ENCODE measurements at places on chromosomes 11 and 22.

DNA sequence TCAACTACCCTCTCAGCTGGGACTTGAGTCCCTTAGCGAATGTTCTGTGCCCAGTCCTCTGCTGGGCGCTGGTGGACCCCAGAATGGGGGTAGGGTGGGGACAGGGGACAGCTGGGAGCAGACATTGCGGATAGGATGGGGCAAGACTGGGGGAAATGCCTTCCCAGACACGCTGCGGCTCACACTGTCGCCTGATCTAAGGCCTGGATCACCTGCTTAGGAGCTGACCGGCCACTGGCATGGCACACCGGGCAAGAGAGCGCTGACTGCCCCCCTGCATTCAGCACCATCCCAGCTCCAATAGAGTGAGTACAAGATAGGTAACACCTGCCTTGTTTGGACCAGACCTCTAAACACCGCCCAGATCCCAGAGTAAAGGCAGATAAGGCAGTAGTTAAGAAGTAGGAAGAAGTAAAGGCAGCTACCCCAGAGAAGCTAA lies 1.4 kb downstream of the ARVCF start:
- no peak for DNase-seq

- DNase-seq, result no peak
Observed at GRCh38 chr11:126743628-126744027, 256.9 kb downstream of the KIRREL3 start.

DNA sequence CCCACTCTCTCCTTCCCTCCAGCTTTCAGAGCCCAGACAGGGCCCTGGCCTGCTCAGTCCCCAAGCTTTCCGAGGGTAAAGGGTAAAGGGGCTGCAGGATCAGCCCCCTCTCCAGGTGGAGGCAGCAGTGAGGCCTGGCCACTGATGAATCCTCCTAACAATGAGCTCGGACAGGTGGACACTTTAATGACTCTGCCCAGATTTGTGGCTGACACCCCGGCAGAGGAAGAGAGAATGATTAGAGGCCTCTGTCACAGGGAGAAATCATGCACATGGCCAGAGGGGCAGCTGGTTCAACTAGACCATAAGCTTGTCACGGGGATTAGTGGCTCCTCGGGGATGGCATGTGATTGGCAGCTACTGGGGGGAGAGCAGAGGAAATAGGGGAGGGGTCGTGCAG lies 587.5 kb upstream of the B3GAT1 start:
- DNase-seq, result no peak

- DNase-seq, result no peak
Observed at GRCh38 chr22:46045459-46046298, 68.7 kb upstream of the WNT7B start.

- DNase-seq, result no peak
Observed at GRCh38 chr22:46855681-46856080, 93.2 kb downstream of the TBC1D22A start.

DNA sequence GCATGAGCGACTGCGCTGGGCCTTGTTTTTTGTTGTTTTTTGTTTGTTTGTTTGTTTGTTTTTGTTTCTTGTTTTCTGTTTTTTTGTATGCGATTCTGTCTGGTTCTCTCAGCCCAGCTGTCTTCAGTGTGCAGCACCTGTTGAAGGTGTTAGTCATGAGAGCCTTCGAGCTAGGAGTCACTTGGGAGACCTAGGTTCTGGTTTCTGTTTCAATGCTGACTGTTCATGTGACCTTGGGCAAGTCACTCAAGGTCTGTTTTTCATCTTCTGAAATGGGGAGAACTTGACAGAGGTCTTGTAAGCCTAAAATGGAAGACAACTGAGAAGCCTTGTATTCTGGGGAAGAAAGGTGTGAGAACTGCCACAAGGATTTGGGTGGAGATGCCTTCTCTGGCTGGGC lies 1.8 kb downstream of the DCPS start:
- DNase-seq, result no peak

DNA sequence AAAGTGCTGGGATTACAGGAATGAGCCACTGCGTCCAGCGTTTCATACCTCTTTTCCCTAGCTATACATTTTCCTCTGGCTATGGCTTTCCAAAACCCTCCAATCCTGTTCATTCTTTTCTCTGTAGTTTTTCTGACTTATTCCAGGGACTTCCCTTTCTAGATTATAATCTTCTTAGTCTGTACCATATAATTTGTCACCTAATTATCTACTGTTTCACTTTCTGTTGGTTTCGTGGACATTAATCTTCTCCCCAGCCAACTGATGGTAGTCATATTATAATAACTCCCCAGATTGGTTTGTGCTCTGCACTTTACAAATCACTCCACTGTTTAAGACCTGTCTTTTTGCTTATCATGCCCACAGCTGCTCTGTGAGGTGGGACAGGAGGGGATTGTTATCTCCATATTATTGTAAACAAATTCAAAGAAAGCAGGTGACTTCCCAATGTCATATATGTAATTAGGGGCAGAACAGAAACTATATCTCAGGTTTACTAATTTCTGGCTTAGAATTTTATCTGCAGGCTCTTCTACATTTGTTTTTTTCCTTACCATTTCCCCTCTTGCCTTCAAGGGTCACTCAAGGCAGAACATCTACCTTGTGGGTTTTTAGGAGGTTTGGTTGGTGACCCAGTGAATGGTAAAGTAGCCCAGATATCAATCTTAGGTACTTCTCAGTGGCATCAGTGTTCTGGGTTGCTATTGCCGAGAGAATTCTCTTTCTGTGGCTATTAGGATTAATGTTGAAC lies 23.9 kb downstream of the STIM1 start:
- DNase-seq, result no peak

GRCh38 chr11:3665336-3666022 lies 5.7 kb downstream of the CHRNA10 start:
- DNase-seq, result no peak

GRCh38 chr11:112132737-112133136 lies 31.2 kb downstream of the IL18 start:
- no peak for DNase-seq

- peak; percentile 90 for DNase-seq
Observed at GRCh38 chr11:61954851-61955421, 4.8 kb downstream of the BEST1 start.

GRCh38 chr11:9616042-9616675 lies 42.7 kb downstream of the WEE1 start:
- no peak for DNase-seq

DNA sequence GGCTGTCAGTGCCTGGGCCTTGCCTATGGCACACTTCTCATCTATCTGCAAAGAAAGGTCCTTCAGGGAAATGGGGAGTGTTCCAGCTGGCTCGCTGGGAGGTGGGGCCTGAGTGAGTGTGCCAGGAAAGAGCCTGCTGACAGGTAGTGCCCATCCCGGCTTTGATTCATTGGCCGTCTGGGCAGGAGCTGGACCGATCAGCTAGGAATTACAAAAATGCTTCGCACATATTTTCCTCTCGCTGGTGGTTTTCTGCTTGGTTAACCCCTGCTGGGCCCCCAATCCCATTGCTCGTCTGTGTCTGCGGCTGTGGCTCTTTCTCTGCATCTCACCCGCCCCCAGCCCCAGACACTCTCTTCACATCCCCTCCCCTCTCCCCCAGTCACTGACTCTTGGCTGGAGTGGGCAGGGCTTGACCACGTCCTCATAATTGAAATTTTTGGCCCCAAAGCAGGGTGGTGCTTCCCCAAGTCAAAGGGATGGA lies 10.8 kb downstream of the LIF start:
- peak; percentile 73 for DNase-seq

DNA sequence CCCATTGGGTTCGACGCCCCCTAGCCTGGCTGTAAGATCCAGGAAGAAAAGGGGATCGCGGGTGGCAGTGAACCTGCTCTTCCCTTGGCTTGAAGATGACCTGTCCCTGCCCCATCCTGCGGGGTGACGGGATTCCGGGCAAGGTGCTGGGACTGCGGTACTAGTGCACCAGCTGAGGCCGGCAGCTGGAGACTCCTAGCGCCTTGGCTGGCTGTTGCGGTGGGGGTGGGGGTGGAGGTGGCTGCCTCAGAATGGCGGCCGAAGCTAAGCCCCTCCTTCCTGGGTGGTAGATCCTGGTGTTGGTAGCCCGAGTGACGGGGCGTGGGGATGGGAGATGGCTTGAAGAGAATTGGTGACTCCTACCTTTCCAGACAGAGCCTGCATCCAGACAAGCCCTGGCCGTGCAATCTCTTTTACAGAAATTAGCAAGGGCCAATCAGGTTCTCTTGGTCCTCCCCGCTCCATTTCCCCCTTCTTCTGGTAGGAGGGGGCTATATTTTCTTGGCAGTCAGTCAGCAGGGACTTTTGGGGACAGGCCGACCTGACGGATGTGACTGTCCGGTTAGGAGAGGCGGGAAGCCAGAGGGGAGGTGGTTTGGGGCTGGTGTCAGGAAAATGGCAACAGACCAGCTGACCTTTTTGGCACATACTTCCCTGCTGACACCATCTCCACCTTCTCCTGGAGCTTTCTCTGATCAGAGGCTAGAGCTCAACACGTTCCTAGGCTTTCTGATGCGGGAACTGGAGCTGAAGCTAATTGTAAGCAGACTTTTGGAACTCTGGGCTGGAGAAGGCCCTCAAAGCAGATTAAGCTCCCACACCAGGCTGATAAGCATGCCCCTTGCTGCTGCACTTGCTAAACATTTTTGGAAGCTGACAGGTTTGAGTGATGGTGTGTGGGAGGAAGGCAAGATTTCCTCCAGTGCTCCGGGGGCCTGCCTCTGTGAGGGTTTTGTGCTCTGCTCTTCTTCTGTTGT lies 2.0 kb downstream of the NAV2 start:
- DNase-seq, result peak; percentile 43

Data from AG20443 (cell line).